ENCODE measurements at places on chromosomes 11 and 22. TPM values are rescaled to one million over a fixed set of nuclear protein-coding genes. Genes with fewer than 3 reads are reported as not detected.

Gene OR2D2
- 0.40 TPM for total RNA-seq

Gene NLRP6
- 0.72 TPM for total RNA-seq

Gene MIAT
- 1.8 TPM for total RNA-seq

Gene DDIAS
- 2.5 TPM for total RNA-seq

Gene CALCB
- 0.16 TPM for total RNA-seq

Gene ABCC8
- 4.7 TPM for total RNA-seq

DNA sequence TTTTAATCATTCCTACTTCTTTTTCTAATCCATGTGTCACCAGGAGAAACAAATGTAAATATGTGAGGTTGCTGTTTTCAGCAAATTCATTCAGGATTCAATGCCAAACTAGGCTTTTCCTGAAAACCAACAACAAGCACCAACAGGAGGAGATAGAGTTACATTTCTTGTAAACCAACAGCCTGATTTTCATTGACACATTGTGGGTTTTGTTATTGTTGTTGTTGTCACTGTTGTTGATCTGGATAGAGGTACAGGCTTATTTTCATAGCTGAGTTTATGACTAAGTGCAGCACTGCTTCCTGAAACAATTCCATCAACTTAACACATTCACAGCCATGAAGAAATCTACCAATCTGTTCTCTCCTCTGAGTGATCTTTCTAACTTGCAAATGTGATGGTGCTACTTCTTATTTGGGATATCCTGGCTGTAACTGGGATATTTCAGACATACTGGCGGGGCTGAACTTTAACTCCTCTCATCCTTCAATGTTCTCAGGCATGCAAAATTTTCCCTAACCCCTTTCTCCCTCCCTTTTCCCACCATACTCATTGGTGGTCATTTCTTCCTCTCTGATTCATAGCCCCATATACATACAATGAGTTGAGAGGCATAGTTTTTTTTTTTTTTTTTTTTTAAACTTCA is 65.5 kb downstream of the ME3 start:
- DNase-seq: no peak

DNA sequence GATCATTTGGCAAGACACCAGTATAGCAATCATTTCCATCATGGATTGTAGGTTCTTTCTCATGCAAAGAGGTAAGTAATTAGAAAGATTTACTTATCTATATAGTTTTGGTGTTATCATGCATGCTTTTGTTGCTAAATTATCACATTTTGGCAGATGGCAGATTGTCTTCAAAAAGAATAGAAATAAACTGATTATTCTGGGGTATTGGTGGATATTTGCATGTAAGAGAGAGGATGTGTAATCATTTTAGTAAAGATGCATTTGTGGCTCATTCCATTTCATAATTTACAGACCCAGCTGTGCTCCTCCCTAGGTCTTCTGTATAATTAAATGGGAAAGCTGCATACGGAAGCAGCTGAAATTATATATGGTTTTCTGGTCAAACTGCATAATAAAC is 875.7 kb upstream of the ANO3 start:
- DNase-seq: no peak

DNA sequence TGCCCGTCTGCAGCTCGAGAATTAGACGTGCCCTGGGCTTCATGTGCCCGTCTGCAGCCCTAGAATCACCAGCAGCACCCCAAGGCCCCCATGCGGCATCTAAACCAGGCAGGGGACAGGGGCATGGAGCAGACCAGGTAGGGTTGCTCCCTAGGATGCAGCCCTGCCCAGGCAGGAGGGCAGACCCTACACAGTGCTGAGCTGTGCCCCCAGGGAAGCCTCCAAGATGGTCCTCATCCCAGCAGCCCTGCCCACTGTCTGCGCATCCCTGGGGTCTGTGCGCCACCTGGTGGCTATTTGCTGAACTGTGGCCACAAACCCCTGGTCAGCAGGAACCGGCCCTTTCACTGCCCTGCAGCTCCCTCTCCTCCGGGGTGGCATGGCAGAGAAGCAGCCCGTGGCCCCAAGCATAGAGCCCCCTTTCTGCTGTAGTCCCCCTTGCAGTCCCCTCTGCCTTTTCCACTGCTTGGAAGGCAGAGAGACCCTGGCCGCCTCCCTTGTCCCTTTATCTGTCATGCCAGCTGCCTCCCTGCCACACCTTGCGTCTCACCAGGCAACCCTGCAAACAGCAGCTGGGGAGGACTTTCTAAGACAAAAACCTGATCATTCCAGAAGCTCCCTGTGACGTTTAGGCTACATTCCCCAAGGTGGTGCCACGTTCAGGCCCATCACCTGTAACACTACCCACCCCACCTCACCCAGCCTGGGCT is 86.6 kb downstream of the KCNQ1 start:
- DNase-seq: peak; percentile 80

- peak; percentile 73 for DNase-seq
Measured at GRCh38 chr11:88016392-88017170, 158.7 kb downstream of the RAB38 start.

DNA sequence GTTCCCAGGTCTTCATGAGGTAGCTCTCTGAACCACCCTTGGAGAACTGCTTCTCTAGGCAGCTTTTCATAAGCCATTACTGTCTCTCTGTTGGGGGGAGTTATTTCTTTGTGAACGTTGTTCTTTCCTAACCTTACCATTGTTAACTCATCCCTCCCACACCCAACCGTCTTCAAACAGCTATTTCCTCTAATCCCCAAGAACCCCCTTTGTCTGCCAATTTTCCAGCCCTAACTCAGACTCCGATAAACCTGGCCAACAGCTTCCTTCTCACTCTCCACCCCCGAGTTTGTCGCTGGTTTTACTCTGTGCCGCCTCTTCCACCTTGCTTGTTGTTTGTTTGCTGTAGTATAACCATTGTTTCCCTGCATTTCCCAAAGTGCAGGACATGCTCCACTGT is 131.5 kb downstream of the CCDC34 start:
- no peak for DNase-seq

DNA sequence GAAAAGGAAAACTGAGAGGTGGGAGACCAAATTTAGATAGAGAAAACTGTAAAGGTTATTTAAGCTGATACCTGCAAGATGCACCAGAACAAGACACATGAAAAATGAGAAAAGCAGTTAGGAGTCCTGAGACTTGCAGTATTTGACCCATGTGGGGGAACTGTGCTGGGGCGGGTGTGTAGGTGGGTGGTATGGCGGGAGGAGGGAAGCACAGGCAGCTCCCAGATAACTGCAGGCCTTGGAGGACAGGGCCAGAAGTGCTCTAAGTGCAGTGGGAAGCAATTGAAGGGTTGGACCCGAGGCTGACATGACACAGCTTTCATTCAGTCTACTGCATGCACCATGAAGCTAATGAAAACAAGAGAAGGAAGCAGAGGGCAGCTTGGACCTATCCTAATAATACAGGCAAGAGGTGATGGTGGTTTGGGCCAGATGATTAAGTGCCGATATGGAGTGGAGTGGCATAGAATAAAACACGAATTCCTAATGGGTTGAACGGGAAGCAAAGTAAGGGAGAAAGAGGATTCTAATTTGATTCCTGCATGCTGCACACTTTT is 48.0 kb upstream of the ANO3 start:
- no peak for DNase-seq

DNA sequence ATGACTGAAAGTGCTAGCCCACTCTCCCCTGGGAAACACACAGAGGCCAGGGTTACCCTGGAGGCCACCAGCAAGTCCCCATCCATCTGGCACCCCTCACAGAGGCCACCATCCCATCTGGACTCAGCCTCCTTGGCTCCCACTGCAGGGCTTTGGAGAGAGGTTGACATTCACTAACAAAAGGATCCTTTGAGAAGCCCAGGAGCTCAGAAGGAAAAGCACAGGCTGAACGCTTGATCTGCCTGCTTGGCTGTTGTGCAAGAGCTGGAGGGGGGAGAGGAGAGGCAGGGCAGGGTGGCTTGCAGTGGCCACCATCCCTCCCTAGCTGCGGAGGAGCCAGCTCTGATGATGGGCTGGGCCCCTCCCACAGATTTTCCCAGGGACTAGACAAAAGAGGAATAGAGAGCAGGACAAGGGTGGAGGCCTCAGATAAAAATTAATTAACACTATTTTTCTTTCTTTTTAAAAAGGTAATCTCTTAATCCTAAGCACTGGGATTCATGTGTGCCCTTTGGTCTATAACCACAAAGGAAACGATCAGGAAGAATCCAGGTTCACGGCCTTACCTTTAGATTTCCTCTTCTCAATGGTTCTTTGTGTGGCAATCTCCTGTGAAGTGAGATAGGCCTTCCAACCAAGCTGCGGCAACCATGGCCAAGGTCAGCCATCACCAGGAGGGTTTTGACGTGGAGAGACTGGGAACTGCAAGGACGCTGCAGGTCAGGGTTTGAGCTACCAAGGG is 154.7 kb downstream of the BARX2 start:
- DNase-seq: no peak

- DNase-seq: no peak
Measured at GRCh38 chr11:67289226-67289650, at the start of gene ANKRD13D. Gene ANKRD13D, plus strand, starts transcription at chr11:67289303. Its CDS starts 158 bp downstream, at chr11:67289461.

DNA sequence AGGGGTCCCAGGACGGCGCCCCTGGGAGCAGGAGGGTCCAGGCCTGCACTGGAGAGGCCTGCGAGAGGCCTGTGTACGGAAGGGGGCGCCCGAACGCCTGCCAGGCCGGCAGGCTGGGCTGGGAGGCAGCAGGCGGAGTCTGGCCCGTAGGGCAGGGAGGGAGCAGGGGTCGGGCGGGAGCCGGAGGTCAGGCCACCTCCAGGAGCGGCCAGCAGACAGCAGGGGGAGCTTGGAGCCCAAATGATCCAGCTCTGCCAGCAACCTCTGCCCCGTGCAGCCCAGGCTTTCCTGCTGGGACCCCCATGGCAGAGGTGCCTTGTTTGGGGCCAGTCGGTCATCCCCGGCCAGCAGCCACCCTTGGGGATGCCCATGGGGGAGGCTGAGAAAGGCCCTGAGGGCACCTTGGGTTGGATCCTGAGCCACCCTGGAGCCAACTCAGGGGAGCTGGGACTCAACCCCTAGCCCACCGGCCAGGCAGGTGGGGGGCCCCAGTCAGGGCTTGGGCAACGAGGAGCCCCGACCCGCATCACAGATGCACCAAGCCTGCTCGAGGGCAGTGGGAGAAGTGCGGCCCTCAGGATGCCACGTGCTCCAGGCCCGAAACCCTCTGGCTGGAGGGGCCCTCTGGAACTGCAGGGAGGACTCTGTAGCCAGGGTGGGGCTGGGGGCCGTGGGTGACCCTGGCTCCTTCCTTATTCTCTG is 9.6 kb upstream of the SYT8 start:
- peak; percentile 58 for DNase-seq

- no peak for DNase-seq
Measured at GRCh38 chr11:96219981-96220623, 122.9 kb downstream of the MAML2 start.

- DNase-seq: no peak
Measured at GRCh38 chr11:125446279-125446678, 49.8 kb downstream of the FEZ1 start.

DNA sequence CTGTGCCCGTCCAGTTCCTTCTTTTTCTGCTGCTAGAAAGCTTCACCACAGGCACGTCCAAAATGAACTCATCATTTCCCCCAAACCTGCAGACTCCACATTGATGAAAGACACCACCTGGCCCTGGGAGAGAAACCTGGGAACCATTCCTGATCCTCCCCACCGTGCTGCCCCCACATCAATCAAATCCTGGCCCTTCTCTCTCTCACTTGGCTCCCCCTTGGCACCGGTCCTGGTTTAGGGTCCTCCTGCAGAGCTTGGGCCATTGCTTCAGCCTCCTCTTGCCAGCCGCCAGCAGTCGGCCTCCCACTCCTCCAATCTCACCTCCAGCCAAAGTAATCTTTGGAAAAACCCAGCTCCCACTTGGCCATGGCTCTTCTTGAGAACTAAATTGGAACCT is 38.5 kb downstream of the RIBC2 start:
- no peak for DNase-seq

DNA sequence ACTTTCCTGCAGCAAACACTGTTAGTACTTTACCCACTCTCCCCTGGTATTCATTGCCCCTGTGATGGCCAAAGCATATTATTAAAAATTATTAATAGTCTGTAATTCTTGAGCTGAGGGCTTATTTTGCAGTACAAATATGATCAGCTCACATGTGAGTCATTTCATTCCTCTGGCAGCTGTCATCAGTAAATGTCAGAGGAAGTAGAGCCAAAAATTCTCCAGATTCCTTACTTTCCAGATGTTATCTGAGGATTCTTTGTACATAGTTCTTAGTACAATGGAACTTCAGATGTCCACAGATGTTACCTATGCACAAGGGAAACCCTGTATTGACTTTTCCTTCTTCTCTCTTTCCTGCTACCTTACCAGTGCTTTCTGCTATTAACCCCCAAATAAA is 12.5 kb downstream of the OR5B3 start:
- DNase-seq: no peak

DNA sequence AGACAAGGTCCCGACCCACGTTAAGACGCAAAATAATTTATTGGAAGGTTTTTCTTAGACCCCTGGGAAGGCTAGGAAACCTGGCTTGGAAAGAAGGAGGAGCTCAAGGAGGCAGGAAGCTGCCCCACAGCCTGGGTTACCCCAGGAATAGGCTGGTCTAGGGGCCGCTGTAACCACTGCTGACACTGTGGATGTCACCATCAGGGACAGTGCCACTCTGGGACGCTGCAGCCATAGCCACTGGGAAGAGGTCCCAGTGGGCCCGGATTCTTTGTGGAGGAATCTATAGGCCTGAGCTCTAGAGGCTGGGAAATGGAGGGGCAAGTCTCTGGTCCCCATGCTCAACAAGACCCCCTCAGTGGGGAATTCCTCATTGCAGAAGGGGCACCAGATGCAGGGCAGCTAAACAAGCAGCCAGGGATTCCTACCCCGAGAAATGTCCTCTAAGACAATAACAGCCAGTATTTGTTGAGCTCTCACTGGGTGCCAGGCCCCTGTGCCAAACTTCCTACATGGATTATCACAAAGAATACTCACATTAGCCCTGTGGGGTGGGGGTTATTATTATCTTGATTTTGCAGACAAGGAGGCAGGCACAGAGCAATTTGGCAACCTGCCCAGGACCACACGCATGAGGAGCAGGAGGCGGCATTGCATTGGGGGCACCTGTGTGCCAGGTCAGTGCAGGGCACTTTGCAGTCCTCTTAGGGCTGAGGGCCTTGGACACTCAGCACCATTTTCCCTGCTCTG is 19.5 kb upstream of the CHKA start:
- no peak for DNase-seq

GRCh38 chr11:62984451-62984991 is at the start of gene SLC22A6:
Gene SLC22A6, minus strand, starts transcription at chr11:62984967. Its CDS starts 277 bp downstream, at chr11:62984690.
- no peak for DNase-seq

- no peak for DNase-seq
Measured at GRCh38 chr11:30436801-30437200, 113.9 kb downstream of the ARL14EP start.

DNA sequence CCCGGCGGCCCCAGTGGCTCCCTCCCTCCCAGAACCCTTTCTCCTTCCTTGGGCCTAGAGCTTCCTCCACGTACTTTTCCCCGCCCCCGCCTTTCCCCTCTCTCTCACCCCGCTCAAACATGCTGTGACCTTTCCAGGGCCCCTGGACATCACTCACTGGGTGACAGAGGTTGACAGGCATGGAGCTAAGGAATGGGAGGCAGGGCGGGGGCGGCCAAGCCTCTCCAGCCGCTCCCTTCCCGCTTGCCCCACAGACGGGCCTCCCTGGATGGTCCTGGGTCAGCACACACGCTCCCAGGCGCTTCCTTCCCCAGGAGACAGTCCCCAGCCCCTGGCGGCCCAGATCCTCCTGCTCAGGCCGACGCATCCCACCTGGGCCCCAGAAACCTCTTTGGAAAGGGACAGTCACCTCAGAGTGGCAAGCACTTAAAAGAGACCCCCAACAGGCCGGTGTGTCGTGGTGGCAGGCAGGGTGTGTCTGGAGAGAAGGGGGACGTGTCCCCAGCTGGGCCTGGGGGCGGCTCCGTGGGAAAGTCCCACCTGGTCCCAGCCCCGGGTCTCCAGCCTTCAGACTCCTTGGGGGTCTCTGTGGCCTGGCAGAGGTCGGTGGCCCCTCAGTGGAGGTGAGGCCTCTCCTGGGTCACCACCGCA is 8.8 kb downstream of the H19 start:
- DNase-seq: no peak

All from colonic mucosa (tissue), 4 donors.